ENCODE measurements at places on chromosomes 6 and 20.

GRCh38 chr6:13187692-13188091 lies 140.6 kb downstream of the TBC1D7 start:
- DNase-seq, result no peak

DNA sequence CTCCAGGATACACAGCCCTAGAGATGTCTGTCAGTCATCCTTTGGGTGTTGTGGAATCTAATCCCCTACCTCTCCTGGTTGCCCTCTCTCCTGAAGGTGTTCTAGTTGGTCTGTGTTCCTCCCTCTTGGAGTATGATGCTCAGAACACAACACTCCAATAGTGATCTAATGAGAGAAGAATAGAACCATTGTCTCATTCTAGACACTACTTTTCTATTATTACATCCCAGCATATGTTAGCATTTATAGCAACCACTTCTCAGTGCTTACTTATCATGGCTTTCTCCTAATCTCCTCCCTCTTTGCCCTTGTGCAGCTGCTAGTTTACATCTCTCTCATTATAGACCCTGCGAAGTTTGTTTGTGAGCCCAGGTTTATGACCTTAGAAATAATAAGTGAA lies 109.0 kb downstream of the UNC5CL start:
- no peak for DNase-seq

DNA sequence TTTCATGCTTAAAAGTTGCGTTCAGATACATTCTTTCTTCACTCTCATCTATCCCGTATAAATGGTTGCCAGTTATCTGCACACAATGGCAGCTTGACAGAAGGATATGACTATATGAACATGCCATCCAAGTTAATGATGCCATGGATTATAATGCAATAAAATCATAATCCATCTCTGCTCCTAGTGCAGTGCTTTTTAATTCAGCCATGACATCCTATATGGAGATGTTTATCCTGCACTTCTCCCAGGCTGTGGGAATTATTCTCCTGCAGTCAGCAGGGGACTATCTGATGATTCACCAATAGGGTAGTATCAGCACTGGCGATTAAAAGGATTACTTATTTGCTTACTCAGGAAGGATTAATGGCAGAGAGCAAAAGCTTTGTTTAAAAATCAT lies 273.8 kb downstream of the SAMD5 start:
- no peak for DNase-seq

- DNase-seq, result no peak
Measured at GRCh38 chr6:45555981-45556771, 178.4 kb upstream of the SUPT3H start.

- DNase-seq, result no peak
Measured at GRCh38 chr6:52389626-52390360, 27.8 kb downstream of the PAQR8 start.

GRCh38 chr6:159099276-159099675 lies 54.5 kb upstream of the TAGAP start:
- no peak for DNase-seq

GRCh38 chr6:131164506-131164905 lies 29.2 kb downstream of the AKAP7 start:
- DNase-seq, result no peak

DNA sequence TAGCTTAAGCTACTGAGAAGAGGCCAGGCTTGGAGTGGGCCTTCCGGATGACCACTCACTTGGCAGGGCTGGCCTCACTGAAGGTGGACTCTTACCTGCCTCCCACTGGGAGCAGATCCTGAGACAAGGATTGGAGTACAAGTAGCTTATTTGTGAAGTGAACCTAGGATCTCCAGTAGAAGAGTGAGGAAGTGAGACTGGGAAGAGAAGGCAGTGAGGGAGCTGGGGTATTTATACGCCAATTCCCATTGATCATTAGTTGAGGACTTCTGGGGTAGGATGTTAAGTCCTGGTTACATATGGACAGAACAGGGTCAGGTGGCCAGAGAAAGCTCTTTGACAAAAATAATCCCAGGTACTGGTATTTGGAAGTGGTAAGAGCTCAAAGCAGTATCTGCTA lies 32.3 kb upstream of the RNF24 start:
- no peak for DNase-seq

- no peak for DNase-seq
Measured at GRCh38 chr6:21826023-21826422, 232.5 kb downstream of the SOX4 start.

- DNase-seq, result no peak
Measured at GRCh38 chr6:135095716-135096115, 41.1 kb upstream of the HBS1L start.

DNA sequence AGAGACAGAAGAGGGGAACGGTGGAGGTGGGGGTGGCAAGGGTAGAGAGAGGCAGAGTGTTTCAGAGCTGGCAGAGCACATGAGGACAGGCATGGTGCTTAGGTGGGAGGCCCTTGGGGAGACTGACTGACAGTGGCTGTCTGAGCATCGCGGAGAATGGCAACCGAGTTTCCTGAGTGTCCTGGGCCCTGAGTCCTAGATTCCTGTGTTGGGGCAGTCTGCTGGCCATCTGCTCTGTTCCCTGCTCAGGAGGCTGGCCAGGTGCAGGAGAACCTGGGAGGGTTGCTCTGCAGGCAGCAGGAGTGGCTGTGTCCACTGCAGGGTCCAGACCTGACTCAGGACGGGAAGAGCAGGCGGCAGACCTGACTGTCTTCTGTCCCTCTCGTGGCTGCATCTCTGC lies 248.9 kb downstream of the LRFN2 start:
- DNase-seq, result no peak

- no peak for DNase-seq
Measured at GRCh38 chr6:137845460-137845859, 21.6 kb upstream of the TNFAIP3 start.

- no peak for DNase-seq
Measured at GRCh38 chr20:51461306-51461705, 81.2 kb downstream of the NFATC2 start.

DNA sequence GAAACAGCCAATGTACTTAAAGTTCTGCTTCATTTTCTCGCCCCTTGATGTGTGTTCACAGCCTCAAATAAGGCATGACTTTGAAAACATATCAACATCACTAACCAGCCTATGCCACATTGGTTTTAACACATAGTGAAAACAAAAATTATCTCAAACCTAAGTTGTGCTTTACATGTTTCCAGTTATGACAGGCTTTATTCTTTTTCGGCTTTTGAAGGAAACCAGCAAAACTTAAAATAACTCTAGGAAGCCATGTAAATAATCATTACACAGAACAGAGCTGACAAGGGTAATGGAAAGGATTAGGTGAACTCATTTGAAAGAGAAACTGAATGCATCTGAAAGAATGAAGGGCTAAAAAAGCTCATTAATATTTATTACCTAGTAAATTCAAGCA lies 42.1 kb downstream of the BMP5 start:
- no peak for DNase-seq

DNA sequence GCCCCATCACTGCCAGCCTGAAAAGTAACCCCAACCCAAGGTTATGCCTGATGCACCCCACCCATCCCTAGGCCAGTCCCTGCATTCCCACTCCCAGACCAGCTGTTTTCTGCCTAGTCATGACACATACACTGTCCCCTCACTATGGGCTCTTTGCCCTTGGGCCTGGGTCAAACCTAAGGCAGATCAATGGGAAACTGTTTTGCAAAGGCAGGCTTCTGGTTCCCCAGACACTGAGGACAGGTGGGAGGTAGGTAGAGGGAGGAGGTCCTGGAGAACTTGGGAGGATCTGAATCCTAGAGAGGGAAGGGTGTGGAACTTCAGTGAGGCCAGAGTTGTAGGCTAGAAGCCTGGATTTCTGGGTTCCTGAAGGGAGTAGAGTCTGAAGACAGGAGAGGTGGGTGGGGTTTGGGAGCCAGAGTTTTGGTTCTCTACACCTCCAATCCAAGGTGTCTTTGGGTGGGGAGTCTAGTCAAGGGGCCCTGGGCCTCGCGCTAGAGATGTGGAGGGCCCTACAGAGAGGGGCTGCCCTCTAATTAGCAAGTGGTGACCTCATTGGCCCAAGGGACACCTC lies 2.0 kb downstream of the CLIC1 start:
- no peak for DNase-seq

DNA sequence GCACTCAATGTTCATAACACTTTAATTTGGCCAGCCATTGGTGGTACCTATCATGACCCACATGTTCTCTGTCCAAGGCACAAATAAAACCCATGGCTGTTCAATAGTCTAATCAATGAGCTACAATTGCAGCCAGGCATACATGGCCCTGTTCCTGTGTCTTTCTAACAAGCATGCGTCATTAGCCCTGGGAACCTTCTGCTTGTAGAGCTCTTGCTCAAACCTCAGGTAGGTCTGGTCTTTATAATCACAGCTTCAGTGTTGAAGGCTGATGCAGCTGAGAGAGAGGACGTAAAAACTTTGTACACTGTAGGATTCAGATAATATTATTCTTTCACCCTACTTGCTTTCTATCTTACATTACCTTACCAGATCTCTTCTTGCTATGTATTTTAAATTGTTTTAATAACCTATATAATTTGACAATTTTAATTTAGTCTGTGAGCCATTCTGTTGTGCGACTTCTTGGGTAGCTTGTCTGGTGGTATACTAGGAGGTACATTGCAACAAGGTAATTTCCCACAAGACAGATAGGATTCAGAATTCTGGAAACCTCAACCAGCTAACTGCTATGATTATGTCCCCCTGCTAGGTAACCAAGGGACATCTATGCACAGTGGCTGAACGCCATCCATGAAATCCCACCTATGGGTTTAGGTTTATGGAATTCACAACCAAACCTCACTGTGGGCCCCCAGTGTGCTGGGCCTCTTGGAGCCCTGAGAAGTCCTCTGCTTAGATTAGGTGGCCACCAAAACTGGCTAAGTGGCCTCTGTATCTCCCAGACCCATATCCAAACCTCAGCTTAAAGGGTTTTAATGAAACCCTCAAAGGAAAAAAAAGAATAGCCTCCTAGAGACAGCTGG lies 55.4 kb upstream of the RIPOR2 start:
- DNase-seq, result no peak
